Stimulated activated CD4-positive, alpha-beta T cell treated with anti-CD3 and anti-CD28 coated beads, Interleukin-1b, Interleukin-23, amount 100 ng/mL, for 1 hour (primary cell): ENCODE measurements at places on chromosomes 3 and 15.

GRCh38 chr3:126213379-126214028 lies 33.1 kb upstream of the ALDH1L1 start:
- DNase-seq: no peak

- no peak for DNase-seq
Observed at GRCh38 chr15:80502782-80503181, 98.6 kb downstream of the ARNT2 start.

DNA sequence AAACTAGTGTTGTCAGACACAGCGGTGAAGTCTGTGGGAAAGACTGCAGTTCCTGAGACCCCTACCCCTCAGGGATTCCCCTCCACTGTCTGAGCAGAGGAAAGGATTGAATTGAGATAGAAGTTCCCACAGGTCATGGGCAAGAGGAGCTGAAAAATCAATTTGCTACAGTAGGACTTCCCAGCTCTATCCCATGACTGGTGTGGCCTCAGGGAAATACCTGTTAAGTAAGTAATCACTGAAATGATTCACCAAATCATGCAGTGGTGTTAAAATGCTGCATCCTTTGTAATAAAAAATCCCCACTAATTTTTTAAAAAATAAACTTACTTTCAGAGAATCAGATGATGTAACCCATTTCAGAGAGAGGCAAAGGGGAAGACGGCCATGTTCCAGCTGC lies 45.0 kb upstream of the SPRED1 start:
- no peak for DNase-seq

GRCh38 chr3:127200086-127200691 lies 7.3 kb downstream of the PRR23E start:
- no peak for DNase-seq

DNA sequence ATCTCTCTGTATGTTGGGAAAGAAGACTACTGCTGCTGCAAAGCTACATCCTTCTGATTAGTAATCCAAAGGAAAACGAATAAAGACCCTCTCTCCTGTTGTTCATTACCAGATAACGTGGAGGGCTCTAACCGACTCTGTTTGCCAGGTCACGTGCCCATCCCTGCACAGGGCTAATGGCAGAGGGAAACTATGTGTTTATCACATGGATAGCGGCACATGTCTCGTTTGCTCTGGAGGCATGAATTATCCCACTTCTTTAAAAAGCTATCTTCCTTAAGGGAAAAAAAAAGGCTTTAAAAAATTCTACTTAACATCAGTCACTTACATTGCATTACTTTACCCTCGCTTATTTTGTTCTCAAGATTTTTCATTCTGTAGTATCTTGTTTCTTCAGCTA lies 32.9 kb upstream of the APEH start:
- no peak for DNase-seq
